Activated T-cell treated with anti-CD3 and anti-CD28 coated beads, Interleukin-2, amount 50 U/mL, for 72 hours (primary cell): ENCODE measurements at places on chromosomes 7 and 10. TPM values are rescaled to one million over a fixed set of nuclear protein-coding genes. Genes with fewer than 3 reads are reported as not detected.

Gene RPS24
- total RNA-seq: 1,724 TPM

Gene TAS2R4
- 1.1 TPM for total RNA-seq

DNA sequence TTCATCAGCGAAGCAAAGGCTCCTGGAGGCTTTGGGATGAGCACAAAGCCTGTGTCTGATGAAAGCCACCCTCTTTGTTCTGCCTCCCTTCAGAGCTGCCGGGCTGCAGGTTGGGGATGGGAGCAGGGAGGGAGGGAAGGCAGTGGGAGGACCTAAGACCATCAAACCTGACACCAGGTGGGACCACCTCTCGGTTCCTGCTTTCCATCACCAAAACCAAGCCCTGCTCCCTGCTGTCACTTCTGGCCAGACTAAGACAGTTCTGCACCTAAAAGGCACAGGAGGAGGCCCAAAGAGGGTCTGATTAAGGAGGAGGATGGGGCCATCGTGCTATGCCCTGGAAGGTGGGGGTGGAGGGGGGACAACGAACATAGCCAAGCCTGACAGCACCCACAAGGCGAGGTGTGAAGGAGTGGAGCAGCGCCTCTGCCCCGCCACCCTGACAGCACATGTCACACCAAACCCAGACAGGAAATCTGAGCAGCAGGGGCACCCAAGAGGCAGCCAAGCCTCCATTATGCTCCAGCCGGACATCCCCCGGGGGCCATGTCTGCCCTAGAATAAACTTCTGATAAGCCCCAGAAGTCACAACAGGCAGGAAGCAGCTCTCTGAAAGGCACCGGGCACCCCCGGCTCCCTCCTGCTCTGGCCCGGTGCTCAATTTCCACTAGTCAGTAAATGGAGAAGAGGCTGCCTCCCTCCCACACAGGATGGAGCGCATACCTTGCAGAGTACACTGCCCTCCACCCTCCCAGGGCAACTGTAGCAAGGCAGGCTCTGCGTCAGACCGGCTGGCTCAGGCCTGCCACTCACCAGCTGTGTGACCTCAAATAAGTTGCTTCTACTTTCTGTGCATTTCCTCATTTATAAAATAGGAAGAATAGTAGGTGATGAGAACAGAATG lies 48.9 kb downstream of the DLG5 start:
- DNase-seq: peak; percentile 24

GRCh38 chr10:72503241-72503640 lies 122.6 kb downstream of the MICU1 start:
- DNase-seq: no peak
